Activated B cell treated with CpG ODN at 0.5 μM for 24 hours (primary cell): ENCODE measurements at places on chromosomes 2 and 18. TPM values are rescaled to one million over a fixed set of nuclear protein-coding genes. Genes with fewer than 3 reads are reported as not detected.

DNA sequence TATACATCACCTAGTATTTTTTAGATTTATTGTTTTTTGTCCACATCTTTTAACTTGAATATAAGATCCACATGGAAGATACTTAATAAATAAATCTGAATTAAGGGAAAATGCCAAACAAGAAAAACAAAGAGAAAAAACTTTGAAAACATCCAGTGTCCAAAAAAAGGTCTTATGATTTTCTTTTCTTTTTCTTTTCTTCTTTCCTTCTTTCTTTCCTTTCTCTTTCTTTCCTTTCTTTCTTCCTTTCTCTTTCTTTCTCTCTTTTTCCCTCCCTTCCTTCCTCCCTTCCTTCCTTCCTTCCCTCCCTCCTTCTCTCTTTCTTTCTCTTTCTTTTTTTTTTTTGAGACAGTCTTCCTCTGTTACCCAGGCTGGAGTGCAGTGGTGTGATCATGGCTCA, 29.6 kb upstream of the WIPF1 start:
- H3K4me3 ChIP-seq, result no peak overlapping the region
- H3K4me1 ChIP-seq, result peaks cover 89% of the 10 kb centered on the region
- peak overlapping the region; percentile 9 for H3K27ac ChIP-seq
- no peak for DNase-seq

- peaks cover 52% of the 10 kb centered on the region for H3K36me3 ChIP-seq
- H3K4me3 ChIP-seq, result peak overlapping the region; percentile 58
- no peaks in the 10 kb centered on the region for H3K27me3 ChIP-seq
- H3K27ac ChIP-seq, result peak overlapping the region; percentile 76
- H3K4me1 ChIP-seq, result peaks cover 62% of the 10 kb centered on the region
Observed at GRCh38 chr2:30149976-30150375, 3.2 kb downstream of the YPEL5 start.

- no peak for DNase-seq
- no peaks in the 10 kb centered on the region for H3K27me3 ChIP-seq
- no peaks in the 10 kb centered on the region for H3K36me3 ChIP-seq
- H3K27ac ChIP-seq, result no peak overlapping the region
- no peak overlapping the region for H3K4me3 ChIP-seq
Observed at GRCh38 chr2:188865681-188866080, 108.5 kb upstream of the COL3A1 start.

DNA sequence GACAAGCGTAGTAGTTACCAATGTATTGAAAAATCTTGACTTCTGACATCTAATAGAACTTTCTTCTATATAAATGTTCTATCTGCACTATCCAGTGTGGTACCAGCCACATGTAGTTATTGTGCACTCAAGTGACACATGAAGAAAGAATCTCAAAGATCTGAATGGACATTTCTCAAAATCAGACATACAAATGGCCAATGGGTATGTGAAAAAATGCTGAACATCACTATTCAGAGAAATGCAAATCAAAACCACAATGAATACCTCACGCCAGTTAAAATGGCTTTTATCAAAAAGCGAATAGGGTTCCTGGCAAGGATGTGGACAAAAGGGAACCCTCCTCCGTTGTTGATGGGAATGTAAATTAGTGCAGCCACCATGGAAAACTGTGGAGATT, 37.5 kb upstream of the SMCHD1 start:
- no peak overlapping the region for H3K27ac ChIP-seq
- H3K4me3 ChIP-seq, result no peak overlapping the region
- H3K4me1 ChIP-seq, result peaks cover 3% of the 10 kb centered on the region
- no peak for DNase-seq
- H3K27me3 ChIP-seq, result no peaks in the 10 kb centered on the region
- H3K36me3 ChIP-seq, result peaks cover 3% of the 10 kb centered on the region

DNA sequence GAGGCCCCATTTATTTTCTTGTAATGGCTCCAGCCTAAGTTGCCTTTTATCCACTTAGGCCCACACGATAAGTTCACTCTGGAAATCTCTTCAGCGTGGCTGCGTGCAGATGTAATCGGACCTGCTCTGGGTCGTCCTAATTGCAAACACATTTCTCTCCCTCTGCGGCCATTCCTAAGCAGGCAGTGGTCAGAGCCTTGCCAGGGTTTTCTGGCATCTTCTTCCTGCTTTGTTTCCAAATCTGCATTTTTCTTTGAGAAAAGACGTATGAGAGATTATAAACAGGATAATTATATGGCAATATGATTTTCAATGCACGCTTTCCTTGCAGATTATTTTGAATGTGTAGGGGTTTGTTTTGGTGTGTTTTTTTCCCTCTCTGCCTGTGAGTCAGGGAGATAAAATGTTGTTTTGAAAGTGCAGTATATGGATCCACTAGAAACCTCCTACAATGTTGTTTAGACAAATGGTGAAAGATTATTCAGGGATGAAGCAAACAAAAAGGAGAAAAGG, 239.4 kb upstream of the TANK start:
- H3K4me3 ChIP-seq, result no peak overlapping the region
- H3K27ac ChIP-seq, result no peak overlapping the region
- no peaks in the 10 kb centered on the region for H3K36me3 ChIP-seq
- peaks cover 11% of the 10 kb centered on the region for H3K27me3 ChIP-seq
- no peak for DNase-seq
- H3K4me1 ChIP-seq, result no peaks in the 10 kb centered on the region

DNA sequence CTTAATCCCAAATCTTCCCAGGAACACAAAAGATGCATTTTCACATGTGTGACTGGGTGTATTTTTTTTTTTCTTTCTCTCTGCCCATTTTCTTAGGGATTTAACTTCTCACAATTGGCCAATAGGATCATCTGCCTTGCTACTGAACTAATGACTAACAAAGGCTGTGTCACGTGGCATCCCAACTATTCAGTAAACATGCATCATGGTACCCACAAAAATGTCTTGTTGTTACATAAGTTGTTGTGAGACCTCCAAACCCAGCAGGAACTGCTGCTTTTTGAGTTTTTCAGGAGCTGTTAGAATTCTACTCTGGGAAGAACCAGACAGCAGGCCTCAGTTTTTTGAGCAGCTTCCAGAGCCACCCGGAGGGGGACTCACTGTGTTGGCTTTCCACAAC, 31.9 kb downstream of the GAD1 start:
- H3K4me1 ChIP-seq, result no peaks in the 10 kb centered on the region
- H3K36me3 ChIP-seq, result no peaks in the 10 kb centered on the region
- no peak for DNase-seq
- H3K27me3 ChIP-seq, result peaks cover 14% of the 10 kb centered on the region

GRCh38 chr2:220120041-220120440, 492.6 kb downstream of the SLC4A3 start:
- H3K27me3 ChIP-seq, result no peaks in the 10 kb centered on the region
- no peaks in the 10 kb centered on the region for H3K36me3 ChIP-seq
- no peaks in the 10 kb centered on the region for H3K4me1 ChIP-seq
- no peak for DNase-seq
- H3K4me3 ChIP-seq, result no peak overlapping the region

DNA sequence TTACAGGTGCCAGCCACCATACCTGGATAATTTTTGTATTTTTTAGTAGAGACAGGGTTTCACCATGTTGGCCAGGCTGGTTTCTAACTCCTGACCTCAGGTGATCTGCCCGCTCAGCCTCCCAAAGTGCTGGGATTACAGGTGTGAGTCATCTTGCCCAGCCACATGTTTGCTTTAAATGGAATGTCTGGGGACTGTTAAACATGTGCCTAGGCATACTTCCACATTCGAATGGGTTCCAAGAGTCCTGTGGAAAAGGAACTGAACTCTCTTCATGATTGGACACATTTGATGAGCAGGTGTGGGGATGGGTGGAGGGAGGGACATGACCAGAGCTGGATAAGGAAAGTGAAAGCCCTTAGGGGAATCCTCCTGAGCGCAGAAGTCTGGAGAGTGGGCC, 58.4 kb upstream of the GREB1L start:
- H3K27me3 ChIP-seq, result no peaks in the 10 kb centered on the region
- no peak for DNase-seq
- no peaks in the 10 kb centered on the region for H3K36me3 ChIP-seq
- H3K27ac ChIP-seq, result no peak overlapping the region
- H3K4me1 ChIP-seq, result no peaks in the 10 kb centered on the region
- H3K4me3 ChIP-seq, result no peak overlapping the region

DNA sequence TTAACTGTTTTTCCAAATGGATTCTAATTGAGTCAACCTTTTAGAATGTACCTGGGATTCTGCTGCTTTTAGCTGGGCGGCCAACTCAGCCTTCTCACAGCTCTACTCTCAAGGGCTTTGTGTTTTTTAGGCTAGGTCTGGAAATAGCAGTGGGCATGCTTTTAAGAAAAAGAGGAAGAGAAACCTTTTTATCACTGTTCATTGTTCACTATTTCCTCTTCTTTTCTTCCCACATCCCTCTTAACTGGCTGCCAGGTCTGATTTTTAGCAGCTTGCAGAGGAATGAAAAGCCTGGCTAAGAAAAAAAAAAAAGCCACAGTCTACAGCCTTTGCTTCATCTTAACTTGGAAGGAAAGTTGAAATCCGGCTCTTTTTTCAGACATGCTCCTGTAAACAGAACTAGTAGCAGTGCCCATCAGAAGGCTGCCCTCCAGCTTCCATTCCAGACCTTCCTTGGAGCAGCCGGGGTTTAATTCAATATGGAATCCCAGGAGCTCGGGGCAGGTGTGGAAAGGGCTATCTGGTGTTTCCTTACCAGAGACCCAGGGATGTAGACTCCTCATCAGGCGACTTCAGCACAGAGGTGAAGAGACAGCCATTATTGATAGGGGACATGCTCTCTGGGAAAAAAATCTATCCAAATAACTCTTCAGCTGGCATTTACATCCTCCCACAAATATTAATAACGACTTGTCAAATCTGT, 230.7 kb downstream of the MYO3B start:
- no peak overlapping the region for H3K27ac ChIP-seq
- no peaks in the 10 kb centered on the region for H3K36me3 ChIP-seq
- no peak overlapping the region for H3K4me3 ChIP-seq

GRCh38 chr2:219352448-219353023, 20.0 kb upstream of the RESP18 start:
- H3K27ac ChIP-seq, result no peak overlapping the region
- H3K4me3 ChIP-seq, result no peak overlapping the region
- H3K36me3 ChIP-seq, result no peaks in the 10 kb centered on the region
- peaks cover 52% of the 10 kb centered on the region for H3K27me3 ChIP-seq

- H3K27me3 ChIP-seq, result no peaks in the 10 kb centered on the region
- no peaks in the 10 kb centered on the region for H3K36me3 ChIP-seq
- no peak for DNase-seq
Observed at GRCh38 chr2:14790041-14790640, 157.6 kb downstream of the LRATD1 start.

GRCh38 chr2:207163053-207163755, 2.5 kb downstream of the KLF7 start:
- H3K4me3 ChIP-seq, result peak overlapping the region; percentile 95
- H3K27ac ChIP-seq, result peak overlapping the region; percentile 95
- H3K36me3 ChIP-seq, result peaks cover 18% of the 10 kb centered on the region
- H3K4me1 ChIP-seq, result peaks cover 63% of the 10 kb centered on the region
- H3K27me3 ChIP-seq, result no peaks in the 10 kb centered on the region
- no peak for DNase-seq

DNA sequence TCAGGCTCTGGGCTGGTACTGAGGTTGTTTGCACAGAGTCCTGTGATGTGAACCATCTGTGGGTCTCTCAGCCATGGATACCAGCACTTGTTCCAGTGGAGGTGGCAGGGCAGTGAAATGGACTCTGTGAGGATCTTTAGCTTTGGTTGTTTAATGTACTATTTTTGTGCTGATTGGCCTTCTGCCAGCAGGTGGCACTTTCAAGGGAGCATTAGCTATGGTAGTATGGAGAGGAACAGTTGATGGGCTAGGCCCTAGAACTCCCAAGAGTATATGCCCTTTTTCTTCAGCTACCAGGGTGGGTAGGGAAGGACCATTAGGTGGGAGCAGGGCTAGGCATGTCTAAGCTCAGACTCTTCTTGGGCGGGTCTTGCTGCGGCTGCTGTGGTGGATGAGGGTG, 257.0 kb upstream of the GYPC start:
- peaks cover 2% of the 10 kb centered on the region for H3K27me3 ChIP-seq
- no peak overlapping the region for H3K27ac ChIP-seq
- H3K4me1 ChIP-seq, result no peaks in the 10 kb centered on the region

GRCh38 chr2:116987447-116987846, 827.0 kb upstream of the DDX18 start:
- no peaks in the 10 kb centered on the region for H3K36me3 ChIP-seq
- no peaks in the 10 kb centered on the region for H3K4me1 ChIP-seq
- no peak for DNase-seq
- no peaks in the 10 kb centered on the region for H3K27me3 ChIP-seq

DNA sequence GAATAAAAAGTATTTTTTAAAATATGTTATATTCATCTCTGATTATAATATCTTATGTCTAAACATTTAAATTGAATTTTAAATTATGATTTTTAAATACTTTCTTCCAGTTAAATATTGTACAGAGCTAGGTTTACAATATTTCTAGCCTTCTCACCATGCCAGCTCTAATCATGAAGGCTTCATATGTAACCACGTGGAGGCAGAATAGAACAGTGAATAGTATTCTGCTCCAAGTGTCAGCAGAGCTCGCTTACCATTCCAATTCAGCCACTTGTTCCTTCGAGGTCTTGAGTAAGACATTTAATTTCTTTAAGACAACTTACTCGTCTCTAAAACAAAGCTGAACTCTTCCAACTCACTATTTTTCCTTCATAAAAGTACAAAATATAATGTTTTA, 871.8 kb downstream of the SUCLG1 start:
- H3K4me3 ChIP-seq, result no peak overlapping the region
- H3K4me1 ChIP-seq, result no peaks in the 10 kb centered on the region
- H3K27ac ChIP-seq, result no peak overlapping the region
- DNase-seq, result no peak
- no peaks in the 10 kb centered on the region for H3K27me3 ChIP-seq

DNA sequence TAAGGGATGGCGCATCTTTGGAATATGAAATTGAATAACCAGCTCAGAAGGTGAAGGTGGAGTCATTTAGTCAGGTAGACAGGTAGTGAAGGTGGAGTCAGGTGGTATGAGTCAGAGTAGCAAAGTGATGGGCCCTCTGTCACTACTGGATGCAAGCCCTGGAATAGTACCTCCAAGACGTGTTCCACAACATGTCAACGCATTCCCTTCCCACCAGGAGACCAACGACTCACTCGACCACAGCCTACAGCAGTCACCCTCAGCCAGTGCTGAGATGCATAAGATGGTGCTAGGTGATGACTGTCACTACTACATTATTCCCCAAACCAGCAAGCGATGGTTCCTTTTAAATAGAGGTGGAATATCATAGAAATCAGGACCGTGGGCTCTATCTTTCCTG, 6.8 kb downstream of the CPLX4 start:
- no peak overlapping the region for H3K27ac ChIP-seq
- no peaks in the 10 kb centered on the region for H3K36me3 ChIP-seq
- peaks cover 6% of the 10 kb centered on the region for H3K4me1 ChIP-seq
- peaks cover 25% of the 10 kb centered on the region for H3K27me3 ChIP-seq

The UGT1A4 gene
- not detected in 2 replicates for total RNA-seq

The CCDC141 gene
- 32.1 and 38.8 TPM in 2 replicates for total RNA-seq

The CTLA4 gene
- 0.54 and 0.55 TPM in 2 replicates for total RNA-seq

The ALPP gene
- total RNA-seq, result 0.38 TPM in 1 of 2 replicates, not detected in the other

The TCF23 gene
- total RNA-seq, result 0.07 TPM in 1 of 2 replicates, not detected in the other

The MAP3K19 gene
- total RNA-seq, result not detected in 2 replicates
